ENCODE measurements at places on chromosomes 3 and 15.

DNA sequence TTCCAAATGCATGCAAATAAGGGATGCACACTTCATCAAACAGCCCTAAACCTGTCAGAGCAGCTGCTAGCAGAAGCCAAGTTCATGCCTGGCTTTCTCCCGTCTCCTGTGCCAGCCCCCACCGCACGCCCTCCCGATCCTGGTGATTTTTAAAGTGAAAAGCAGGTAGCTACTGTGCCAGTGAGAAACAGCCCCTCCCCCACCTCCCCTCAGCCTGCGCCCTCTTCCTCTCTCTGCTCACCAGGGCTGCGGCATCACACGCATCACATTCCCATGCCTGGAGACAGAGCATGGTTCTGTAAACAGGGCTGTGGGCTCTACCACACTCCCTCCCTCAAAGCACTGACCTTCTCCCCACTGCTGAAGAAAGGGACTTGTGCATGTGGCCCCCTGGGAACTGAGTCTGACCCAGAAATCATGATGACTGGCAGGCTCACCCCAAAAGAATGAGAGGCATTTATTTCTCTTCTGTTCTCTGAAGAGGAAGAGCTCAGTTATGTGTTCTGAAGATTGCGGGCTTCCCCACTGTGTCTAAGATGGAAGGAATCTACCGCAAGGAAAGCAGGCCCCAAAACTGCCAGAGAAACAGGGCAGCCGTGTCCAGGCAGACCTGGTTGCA is 14.5 kb upstream of the SLC6A1 start:
- no peak for DNase-seq

GRCh38 chr3:9129365-9129764 is 120.1 kb downstream of the SRGAP3 start:
- no peak for DNase-seq

DNA sequence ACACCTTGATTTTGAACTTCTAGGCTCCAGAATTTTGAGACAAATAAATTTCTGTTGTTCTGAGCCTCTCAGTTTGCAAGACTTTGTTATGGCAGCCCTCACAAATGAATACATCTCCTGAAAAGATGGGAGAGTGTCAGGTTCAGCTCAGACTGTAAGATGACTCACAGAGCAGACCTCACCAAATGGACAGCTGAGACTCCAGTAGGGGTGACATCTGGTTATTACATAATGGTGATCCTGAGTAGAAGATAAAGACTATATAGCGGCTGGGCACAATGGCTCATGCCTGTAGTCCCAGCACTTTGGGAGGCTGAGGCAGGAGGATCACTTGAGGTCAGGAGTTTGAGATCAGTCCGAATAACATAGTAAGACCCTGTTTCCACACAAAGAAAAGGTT is 26.2 kb upstream of the MTMR14 start:
- DNase-seq, result no peak

DNA sequence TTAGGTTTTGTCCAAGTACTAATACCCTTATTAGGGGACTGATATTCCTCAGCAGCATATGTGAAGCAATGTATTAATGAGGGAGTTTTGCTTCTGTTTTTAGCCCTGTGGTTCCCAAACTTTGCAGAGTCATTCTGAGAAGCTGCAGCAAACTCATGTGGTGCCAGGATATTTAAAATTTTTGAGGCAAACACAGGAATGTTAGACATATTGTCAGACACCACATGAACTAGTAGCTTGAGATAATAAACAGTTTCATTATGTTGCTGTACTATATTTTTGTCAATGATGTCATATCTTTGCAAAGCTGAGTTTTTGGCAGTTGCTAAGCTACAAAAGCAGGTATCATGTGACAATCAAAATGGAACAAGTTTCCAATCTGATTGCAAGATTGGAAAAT is 36.6 kb downstream of the ATP6V1A start:
- DNase-seq, result peak; percentile 68

DNA sequence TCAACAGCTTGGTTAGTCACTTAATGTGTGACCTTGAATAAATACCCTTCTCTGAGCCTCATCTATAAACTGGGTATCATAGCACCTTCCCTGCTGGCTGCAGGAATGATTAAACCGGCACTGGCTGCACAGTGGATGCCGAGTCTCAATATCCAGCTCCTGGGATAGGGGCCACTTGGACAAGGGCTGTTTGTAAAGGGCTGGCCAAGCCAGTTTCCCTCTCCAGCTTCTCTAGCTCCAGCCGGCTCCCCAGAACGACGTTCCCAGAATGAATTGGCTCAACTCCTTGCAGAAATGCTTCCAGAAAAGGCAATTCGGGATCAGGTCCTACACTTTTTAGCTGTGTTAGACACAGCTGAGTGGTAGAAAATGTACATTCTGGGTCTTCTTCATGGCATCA is 58.8 kb downstream of the LSM3 start:
- DNase-seq, result no peak

DNA sequence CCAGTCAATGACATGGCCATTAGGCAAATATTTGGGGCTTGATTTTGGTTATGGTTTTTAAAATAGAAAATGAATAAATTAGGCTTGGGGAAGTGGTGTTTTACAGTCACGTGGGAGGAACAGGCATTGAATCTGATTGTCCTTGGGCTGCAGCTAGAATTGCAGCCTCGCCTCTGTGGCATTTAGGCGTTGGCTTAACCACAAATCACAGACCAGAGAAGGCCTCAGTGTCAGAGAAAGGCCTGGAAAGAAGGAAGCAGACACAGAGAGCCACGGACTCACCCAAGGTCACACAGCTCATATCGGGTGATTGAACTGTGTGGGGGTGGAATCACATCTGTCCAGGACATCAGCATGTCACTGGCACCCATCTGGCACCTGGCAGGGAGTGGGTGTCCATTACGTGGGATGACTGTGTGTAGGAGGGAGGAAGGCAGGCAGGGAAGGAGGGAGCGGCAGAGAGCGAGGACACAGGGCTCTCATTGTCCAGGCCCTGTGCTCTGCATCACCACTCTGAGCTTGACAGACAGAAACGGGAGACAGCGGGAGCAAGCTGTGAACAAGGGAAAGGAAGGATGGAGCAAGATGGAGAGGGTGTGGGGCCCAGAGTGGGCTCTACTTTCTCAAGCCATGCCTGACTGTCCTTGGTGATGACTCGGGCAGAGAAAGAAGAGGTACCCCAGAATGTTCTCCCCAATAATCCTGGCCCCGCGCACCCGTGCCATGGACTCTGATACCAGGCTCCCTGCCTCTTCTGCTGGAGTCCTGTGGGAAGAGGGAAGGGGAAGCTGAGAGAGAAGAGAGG is 186.4 kb downstream of the FAM43A start:
- DNase-seq, result peak; percentile 83

DNA sequence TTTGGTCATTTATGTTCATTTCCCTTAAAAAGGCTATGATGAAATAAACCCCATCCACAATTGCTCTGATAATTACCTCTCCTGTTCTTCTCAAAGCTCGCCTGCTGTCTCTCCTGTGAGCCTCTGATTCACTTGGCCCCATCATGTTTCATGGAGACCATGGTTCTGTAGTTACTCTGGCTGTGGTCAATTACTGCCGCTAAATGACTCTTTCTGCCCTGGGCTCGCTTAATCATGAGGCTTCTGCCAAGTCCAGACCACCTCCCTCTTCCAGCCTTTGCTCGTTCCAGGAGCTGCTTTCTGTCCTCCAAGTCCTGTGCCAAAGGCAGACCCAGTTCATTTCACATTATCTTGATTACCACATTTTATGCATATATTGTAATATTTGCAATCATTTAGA is 91.9 kb downstream of the THSD4 start:
- DNase-seq, result no peak

Measured in suppressor macrophage treated with lipopolysaccharide for 4 hours (primary cell).